ENCODE measurements at places on chromosomes 1 and 21.

- no peak for DNase-seq
These were observed 23.8 kb upstream of the MX1 start for GRCh38 chr21:41402231-41402630.

DNA sequence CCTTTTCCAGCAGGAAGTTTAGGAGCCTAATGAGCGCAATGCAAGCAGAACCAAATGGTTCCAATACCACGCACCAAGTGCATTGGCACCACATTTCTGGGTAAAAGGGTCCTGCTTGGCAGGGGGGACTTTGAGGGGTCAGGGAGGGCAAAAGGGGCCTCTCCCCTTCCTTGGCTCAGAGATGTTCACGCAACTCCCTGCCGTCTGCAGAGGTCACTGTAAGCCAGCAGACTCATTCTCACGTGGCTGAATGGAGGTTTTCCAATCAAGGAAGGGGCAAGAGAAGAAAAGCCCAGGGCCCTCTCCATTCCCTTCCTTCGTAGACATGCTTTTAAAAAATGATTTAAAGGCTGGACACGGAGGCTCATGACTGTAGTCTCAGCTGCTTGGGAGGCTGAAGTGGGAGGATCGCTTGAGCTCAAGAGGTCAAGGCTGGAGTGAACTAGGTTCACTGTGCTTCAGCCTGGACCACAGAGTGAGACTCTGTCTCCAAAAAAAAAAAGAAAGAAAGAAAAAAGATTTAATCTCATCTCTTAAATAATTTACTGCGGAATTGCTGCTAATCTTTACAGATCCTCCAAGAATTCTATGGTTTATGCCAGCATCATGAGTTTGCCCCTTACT lies 80.3 kb downstream of the RUNX3 start:
- DNase-seq = no peak

GRCh38 chr1:245807306-245807705 lies 652.5 kb downstream of the KIF26B start:
- DNase-seq = no peak

DNA sequence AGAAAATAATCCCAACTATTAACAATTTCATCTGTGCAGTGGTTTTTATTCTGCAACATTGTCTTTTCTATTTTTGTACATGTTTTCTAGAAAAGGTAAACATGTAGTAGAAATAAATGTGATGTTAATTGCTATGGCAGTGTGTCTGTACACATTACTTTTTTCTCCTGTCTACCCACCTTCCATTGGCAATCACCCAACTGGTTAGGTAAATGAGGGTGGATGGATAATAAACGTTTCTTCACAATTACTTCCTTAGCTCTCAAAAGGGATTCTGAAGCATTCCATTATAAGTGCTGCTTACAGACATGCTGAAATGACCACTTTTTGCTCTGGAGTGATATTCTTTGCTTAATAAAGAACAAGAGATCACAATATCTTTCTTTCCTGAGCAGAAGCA lies 61.4 kb downstream of the MAGI3 start:
- no peak for DNase-seq

- DNase-seq = no peak
These were observed 78.1 kb downstream of the NKAIN1 start for GRCh38 chr1:31161571-31161970.

DNA sequence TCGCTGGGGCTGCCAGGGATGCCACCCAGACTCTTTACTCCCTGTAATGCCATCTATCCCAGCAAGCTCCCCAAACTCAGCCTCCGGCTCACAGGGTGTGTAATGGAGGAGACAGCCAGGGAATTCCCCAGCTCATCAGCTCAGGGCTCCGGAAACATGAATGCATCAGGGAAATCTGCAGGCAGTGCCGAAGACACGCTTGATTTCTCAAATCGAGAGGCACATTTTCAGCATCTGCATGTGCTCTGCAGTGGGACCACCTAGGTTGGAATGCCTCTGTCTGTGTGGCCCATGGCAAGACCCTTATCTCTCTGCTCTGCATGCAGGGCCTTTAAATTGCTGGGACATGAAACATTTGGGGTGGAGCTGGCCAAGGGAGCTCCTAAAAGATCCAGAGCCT lies 170.1 kb downstream of the TRABD2B start:
- no peak for DNase-seq

DNA sequence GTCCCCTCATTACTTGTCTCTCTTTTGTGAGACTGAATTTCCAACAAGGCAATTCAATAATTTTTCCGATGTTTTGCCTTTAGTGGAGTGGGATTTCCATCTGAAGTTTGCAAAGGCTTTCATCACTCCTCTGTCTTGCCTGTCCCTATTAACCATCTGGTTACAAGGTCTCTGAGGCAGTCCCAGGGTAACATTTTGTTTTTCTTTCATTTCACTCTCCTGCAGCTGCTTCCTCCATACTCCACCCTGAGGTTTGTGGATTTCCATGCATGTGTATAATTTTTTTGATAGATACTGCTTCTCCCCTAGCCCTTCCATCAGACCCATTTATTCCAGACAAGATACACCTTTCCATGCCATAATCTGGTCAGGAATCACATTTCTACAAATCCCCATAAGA lies 366.8 kb downstream of the PTBP2 start:
- DNase-seq = no peak

DNA sequence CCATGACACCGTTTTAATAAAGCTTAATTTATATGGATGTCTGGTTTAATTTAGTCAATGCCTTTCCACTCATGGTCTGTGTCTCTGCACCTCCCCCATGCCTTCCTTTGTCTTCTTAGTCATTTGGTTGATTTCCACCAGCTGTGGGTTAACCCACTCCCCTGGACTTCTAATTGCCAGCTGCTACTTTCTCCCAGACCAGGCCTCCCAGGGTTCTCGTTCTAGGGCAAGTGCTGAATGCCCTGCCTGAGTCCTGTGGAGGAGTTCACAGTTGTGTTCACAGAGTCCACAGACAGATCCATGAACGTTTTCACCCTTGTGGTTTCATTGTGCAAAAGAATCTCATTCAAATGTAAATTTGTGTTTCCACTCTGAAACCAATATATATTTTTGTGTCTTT lies 243.4 kb downstream of the NUF2 start:
- DNase-seq = no peak

DNA sequence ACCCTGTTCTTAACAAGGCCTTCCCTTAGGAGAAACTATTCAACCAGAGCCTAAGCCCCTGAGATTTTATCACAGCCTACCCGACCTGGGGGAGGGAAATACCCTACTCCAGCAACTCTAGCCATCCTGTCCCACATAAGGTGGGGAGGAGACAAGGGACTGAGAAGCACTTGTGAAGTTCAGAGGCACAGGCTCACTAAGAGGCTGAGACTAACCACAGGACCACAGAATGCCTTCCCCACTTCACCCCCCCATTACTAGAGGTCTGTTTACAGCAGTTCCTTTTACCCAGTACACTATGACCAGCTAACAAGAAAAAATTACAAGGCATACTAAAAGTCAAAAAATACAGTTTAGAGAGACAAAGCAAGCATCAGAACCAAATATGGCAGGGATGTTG lies 86.8 kb downstream of the TEX35 start:
- no peak for DNase-seq

GRCh38 chr1:209876078-209876800 lies 48.5 kb downstream of the UTP25 start:
- DNase-seq = no peak

DNA sequence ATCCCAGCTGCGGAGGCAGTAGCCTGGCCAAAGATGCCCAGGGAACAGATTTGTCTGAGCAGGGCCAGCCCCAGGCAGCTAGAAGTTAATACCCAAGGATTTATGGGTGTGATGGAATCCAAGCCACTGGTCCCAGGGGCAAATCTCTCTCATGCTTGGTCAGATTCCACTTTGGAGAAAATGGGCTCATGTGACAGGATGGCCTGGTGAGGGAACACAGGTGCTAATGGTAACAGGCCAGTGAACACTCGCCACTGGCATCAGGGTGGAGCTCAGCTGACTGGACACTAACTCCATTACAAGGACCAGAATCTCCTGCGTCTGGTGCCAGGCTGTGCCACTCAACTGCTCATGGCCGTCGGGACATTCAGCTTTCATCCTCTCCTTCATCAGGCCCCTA lies 12.0 kb downstream of the MDM4 start:
- DNase-seq = no peak

DNA sequence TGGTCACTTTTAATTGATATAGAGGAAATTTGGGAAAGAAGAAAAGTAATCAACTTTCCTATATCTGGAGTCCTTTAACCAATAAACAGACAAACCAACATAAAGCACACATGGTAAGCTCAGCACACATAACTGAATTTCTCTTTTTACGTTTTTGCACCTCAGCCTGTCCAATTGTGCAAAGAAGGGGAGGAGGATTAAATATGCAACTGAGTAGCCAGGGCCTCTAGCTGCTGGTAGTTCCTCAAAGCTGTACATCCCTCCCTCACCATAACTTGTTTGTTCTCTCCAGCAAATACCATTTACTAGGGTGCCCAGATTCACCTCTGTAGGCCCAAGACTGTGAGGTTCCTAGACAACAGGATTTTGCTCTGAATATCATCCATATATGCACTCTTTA lies 25.4 kb downstream of the ST6GALNAC5 start:
- DNase-seq = no peak

DNA sequence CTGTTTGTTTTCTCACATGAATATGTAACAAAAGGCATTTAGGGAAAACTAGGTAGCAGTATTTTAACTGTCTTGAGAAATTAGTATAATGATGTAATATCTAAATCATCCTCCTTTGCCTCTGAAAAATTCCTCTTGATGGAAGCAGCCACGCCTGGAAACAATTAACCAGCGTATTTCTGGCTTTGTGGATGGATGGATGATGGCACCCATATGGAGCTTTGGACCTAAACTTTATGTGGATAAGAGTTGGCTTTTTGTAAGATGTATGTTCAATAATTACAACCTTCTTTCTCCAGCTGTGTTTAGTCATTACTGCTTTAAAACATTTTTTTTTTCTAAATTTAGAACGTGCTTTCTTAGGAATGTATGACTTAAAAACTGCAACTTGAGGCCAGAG lies 12.7 kb downstream of the CDCA8 start:
- no peak for DNase-seq

DNA sequence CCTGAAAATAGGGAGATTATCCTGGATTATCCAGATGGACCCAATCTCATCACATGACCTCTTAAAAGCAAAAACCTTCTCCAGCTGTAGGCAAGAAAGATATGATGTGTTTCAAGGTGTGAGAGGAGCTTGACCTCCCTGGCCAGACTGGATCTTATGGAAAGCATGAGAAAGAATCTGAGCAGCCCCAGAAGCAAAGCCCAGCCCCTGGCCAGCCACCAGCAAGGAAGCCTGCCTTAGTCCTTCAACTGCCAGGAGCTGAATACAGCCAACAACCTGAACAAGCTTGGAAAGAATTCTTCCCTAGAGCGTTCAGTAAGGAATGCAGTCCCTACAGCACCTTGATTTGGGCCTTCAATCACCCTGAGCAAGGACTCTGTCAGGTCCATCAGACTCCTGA lies 375.0 kb upstream of the CHRM3 start:
- no peak for DNase-seq

DNA sequence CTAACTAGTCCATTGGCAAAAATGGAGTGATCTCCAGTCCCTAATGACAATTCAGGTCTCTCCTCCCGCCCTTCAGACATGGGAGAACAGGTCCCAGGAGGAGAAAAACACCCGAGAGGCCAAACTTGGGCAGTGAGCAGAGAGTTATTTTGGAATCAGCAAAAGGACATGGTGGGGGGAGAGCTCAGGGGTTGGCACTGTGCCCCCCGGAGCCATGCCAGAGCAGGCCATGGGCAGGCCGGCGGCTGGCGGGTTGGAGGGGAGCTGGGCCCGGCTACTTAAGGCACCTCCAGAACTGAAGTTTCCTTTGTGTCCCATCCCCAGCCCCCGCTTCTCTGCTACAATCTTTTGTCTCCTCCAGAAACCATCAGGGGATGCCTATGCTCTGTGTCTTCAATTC lies 7.1 kb downstream of the LGR6 start:
- no peak for DNase-seq

DNA sequence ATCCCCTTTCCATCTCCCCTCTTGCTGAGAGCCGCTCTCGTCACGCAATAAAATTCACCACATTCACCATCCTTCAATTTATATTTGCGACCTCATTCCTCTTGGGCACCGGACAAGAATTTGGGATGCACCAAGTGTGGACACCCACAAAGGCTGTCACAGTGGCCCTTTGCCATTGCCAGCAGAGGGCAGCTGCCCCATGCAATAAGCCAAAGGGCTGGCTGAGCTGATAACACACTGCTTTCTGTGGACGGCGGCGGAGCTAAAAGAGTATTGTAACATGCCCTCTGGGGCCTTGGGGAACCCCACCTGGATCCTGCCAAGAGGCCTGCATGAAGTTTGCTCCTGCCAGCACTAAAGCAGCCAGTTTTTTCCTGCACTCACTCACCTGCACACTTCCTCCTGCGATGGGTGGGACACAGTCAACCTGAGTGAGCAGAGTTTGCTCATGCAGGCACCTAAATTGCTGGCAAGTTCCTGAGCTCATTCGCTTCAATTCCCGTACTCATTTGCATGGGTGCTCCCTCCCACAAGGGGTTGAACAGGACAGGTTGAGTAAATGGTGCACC lies 792.3 kb upstream of the ADAMTS5 start:
- no peak for DNase-seq

DNA sequence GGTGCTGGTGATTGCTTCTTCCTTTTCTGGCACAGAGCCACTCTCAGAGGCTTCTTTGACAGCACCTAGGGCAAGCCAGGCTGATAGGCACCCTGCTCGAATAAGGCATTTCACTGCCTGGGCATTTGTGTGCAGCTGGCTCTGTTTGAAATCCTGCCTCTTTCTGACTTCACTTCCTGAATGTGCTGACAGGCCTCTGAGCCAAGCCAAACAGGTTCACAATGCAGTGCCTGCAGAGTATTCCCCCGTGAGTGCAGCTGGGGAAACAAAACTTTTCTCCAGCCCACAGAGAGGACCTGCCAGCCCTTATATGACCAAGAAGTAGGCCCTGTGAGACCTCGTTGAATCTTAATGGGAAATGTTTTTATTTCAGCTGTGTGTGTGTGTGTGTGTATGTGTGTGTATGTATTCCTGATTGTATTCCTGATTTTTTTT lies 10.4 kb downstream of the JUN start:
- DNase-seq = no peak

GRCh38 chr21:36325373-36326010 lies 5.5 kb downstream of the MORC3 start:
- no peak for DNase-seq

DNA sequence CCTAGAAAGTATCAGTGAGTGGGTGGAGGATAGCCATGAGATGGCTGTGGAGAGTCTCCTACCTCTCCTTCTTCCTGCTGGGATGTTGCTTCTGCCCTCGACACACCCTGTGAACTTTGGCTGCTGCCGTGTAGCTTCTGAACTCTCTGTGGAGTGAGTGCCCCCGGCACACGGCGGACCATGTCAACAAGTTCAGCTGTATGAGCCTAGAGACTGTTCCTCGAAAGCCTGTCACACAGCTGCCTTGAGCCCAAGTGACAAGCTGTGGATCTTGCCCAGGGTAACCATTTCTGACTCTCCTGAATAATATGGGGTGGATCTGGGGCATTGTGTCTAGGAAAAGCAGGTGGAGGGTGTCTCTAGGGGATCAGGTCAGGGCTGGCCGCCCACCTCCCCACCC lies 143.2 kb downstream of the NOS1AP start:
- no peak for DNase-seq

- no peak for DNase-seq
These were observed 185.7 kb downstream of the GIPC2 start for GRCh38 chr1:78231477-78231876.
